ENCODE measurements at places on chromosomes 11 and 22. TPM values are rescaled to one million over a fixed set of nuclear protein-coding genes. Genes with fewer than 3 reads are reported as not detected.

DNA sequence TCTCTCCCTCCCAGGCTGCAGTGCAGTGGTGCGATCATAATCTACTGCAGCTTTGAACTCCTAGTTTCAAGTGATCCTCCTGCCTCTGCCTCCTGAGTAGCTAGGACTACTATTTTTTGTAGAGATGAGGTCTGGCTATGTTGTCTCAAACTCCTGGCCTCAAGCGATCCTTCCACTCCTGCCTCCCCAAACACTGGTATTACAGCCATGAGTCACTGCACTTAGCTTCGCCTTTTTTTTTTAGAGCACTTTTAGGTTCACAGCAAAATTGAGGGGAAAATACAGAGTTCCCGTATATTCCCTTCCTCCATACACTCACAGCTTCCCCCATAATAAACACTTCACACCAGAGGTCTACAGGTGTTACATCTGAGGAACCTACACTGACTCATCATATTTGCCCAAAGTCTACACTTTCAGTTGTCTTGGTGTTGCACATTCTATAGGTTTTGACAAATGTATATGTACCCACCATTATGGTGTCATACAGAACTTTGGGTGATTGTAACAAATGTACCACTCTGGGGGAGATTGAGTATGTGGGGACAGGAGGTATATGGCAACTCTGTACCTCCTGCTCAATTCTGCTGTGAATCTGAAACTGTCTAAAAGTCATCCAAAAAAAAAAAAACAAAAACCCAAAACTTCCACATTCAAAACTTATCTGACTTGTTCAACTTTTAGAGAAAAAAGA is 11.3 kb upstream of the SLC37A4 start:
- H3K27me3 ChIP-seq, result no peaks in the 10 kb centered on the region
- no peak for DNase-seq
- peaks cover 32% of the 10 kb centered on the region for H3K36me3 ChIP-seq
- no peak overlapping the region for H3K27ac ChIP-seq
- H3K4me3 ChIP-seq, result no peak overlapping the region
- peaks cover 4% of the 10 kb centered on the region for H3K4me1 ChIP-seq

GRCh38 chr11:41446107-41446506 is 13.3 kb downstream of the LRRC4C start:
- no peak overlapping the region for H3K27ac ChIP-seq
- H3K4me1 ChIP-seq, result peaks cover 3% of the 10 kb centered on the region
- H3K27me3 ChIP-seq, result no peaks in the 10 kb centered on the region
- H3K4me3 ChIP-seq, result no peak overlapping the region
- no peaks in the 10 kb centered on the region for H3K36me3 ChIP-seq

GRCh38 chr11:69978841-69979614 is 99.1 kb upstream of the ANO1 start:
- H3K27me3 ChIP-seq, result peaks cover 16% of the 10 kb centered on the region
- peak; percentile 49 for DNase-seq
- H3K27ac ChIP-seq, result no peak overlapping the region
- H3K4me3 ChIP-seq, result no peak overlapping the region

DNA sequence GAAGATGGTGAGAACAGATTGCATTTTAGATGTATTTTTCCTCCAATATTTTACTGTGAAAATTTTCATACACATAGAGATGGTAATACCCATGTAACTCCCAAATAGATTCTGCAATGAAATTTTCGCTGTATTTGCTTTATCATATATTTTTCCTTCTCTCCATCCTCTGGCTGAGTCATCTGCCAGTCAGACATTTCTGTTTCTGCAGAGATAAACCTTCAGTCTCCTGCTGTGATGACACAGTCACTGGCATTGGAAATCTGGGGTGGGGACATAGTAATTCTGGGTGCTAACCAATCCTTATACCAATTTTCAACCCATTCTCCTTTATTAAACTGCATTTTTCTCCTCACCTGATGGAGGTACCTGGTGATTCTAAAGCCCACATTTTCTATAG is 33.7 kb downstream of the SVIP start:
- H3K4me3 ChIP-seq, result no peak overlapping the region
- peaks cover 37% of the 10 kb centered on the region for H3K27me3 ChIP-seq
- no peaks in the 10 kb centered on the region for H3K36me3 ChIP-seq
- H3K4me1 ChIP-seq, result peaks cover 14% of the 10 kb centered on the region

GRCh38 chr22:44458044-44459020 is 39.7 kb downstream of the RTL6 start:
- peak overlapping the region; percentile 44 for H3K27ac ChIP-seq
- no peak for DNase-seq
- H3K27me3 ChIP-seq, result no peaks in the 10 kb centered on the region
- H3K4me3 ChIP-seq, result no peak overlapping the region

GRCh38 chr11:90204832-90205646 is 17.8 kb downstream of the CHORDC1 start:
- H3K27me3 ChIP-seq, result no peaks in the 10 kb centered on the region
- DNase-seq, result no peak
- H3K36me3 ChIP-seq, result peaks cover 88% of the 10 kb centered on the region
- no peak overlapping the region for H3K27ac ChIP-seq
- H3K4me1 ChIP-seq, result no peaks in the 10 kb centered on the region

GRCh38 chr22:29772170-29772641 is 5.0 kb downstream of the UQCR10 start:
- no peaks in the 10 kb centered on the region for H3K4me1 ChIP-seq
- no peak overlapping the region for H3K4me3 ChIP-seq
- H3K27me3 ChIP-seq, result no peaks in the 10 kb centered on the region
- H3K36me3 ChIP-seq, result peaks cover 16% of the 10 kb centered on the region
- no peak overlapping the region for H3K27ac ChIP-seq

DNA sequence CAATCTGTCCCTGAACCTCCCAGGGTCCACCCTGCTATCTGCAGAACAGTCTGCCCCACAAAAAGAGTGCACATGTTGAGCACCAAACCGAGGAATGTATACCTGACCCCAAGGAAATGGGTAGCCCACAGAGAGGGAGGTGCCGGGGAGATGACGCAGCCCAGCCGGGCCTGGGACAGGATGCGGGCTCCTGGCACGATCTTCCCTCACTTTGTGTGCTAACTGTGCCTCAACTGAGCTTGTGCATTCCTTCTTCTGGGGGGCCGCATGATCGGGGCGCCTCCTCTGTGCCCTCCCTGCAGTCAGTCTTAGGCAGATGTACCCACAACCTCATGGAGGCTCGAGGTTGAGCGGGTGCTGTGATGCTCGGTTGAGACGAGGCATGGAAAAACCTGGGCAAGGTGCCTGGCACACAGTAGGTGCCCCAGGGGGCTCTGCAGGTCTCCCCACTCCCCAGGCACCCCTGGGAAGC is 2.4 kb downstream of the GAS2L1 start:
- H3K36me3 ChIP-seq, result no peaks in the 10 kb centered on the region
- H3K4me3 ChIP-seq, result no peak overlapping the region
- DNase-seq, result no peak
- no peak overlapping the region for H3K27ac ChIP-seq

DNA sequence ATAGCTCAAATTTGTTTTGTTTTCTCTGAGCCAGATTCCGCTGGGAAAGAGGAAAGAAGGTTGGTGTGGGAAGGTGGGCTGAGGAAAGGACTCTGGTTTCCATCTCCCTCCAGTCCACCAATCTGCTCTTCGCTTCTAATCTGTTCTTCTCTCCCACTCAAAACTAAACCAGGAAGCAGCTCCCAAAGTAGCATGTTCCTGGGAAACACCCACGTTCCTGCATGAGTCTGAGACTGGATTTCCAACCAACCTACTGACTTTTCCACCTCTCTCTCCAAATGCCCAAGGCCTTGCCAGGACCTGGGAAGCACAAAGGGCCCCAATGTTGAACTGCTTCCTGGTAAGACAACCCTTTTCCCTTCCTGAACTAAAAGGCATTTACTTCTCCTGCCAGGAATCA is 110.2 kb downstream of the WT1 start:
- no peak overlapping the region for H3K4me3 ChIP-seq
- H3K36me3 ChIP-seq, result no peaks in the 10 kb centered on the region
- peaks cover 6% of the 10 kb centered on the region for H3K27me3 ChIP-seq
- no peak for DNase-seq
- no peaks in the 10 kb centered on the region for H3K4me1 ChIP-seq

GRCh38 chr22:38298312-38299005 is 18.8 kb downstream of the CSNK1E start:
- peaks cover 94% of the 10 kb centered on the region for H3K36me3 ChIP-seq
- no peak overlapping the region for H3K27ac ChIP-seq
- no peaks in the 10 kb centered on the region for H3K4me1 ChIP-seq
- DNase-seq, result peak; percentile 88

- no peaks in the 10 kb centered on the region for H3K36me3 ChIP-seq
- H3K27me3 ChIP-seq, result peaks cover 9% of the 10 kb centered on the region
- peak; percentile 84 for DNase-seq
- H3K27ac ChIP-seq, result peak overlapping the region; percentile 76
Measured at GRCh38 chr11:61949169-61950034, 749 bp upstream of the BEST1 start.

GRCh38 chr11:129392995-129393394 is 17.3 kb downstream of the BARX2 start:
- no peak overlapping the region for H3K27ac ChIP-seq
- H3K4me1 ChIP-seq, result no peaks in the 10 kb centered on the region
- H3K4me3 ChIP-seq, result no peak overlapping the region
- H3K27me3 ChIP-seq, result no peaks in the 10 kb centered on the region
- no peak for DNase-seq

DNA sequence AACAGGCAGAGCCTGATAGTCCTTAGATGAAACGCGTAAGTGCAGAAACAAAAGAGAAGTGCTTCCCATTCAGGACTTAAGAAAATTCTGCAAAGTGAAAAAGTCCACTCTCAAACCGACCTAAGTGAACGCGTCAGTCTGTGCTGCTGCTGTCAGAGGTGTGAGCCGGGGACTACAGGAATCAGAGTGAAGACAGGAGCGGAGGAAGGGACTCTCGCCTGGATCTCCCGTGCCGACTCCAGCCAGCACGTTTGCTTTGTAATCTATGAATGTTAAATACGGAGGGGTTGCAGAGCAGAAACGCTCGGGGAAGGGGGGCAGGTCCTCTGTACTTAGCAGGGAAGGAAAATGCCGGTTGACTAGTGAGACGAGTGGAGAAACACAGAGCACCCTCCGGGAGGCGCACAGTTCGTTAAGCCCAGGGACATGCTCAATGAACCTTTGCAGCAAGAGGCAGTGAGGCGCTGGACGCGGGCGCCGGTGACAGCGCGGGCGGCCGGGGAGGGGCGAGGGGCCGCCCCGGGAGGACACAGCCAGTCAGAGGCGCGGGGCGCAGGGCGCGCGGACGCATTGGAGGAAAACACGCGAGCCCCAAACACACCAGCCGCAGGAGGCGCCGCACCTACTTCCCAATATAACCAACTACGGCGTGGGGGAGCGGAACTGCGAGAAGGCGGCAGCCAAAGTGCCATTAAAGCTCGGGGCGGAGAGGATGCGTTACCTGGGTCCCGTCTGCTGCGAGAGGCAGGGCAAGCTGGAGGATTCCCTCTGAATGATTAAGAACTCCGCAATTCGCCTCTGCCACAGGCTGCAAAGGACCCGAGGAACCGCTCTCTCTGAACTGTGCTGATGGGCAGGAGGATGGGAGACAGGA is at the start of gene CNTN5:
Gene CNTN5, plus strand, starts transcription at position 598 of the 874 bp plus-strand sequence.
- DNase-seq, result peak; percentile 90
- H3K36me3 ChIP-seq, result no peaks in the 10 kb centered on the region
- H3K27me3 ChIP-seq, result peaks cover 22% of the 10 kb centered on the region
- peak within 1 kb of the TSS; percentile 86 for H3K4me3 ChIP-seq

- no peak for DNase-seq
- H3K27me3 ChIP-seq, result no peaks in the 10 kb centered on the region
- H3K4me1 ChIP-seq, result peaks cover 3% of the 10 kb centered on the region
- H3K27ac ChIP-seq, result no peak overlapping the region
Measured at GRCh38 chr11:118417801-118418200, 16.4 kb downstream of the ATP5MG start.

DNA sequence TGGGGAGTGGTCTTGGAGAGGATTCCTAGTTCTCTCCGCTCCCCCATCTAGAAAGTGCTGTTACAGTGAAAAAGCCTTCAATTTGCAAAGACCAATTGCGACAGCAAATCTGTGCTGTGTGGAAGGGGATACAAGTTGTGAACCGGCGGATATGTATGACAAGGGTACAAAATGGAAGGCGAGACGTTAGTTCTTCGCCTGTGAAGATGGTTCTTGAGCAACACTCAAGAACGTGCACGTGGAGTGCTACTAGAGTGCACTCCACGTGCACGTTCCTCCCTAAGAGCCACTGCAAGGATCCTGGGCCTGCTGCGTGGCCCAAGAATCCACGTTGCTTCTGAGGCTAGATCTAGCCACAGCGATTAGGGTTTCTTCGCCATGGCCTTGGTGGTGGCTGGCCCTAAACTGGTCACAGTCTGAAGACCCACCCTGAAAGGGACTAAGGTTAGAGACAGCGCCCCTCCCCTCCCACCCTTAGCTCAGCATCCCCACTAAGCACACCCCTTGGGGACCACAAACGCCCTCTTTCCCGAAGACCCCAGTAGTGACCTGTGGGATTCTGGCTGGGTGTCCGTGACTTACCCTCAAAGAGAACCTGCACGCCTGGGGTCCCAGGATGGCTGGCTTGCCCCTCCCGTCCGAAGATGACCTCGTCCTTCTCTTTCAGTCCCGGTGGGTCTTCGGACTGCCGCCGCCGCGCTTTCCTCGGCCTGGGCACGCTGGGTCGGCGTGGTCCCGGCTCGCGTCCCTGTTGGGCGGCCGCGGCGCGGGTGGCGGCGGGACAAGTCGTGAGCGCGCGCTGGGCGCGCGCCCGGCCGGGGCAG is 519 bp upstream of the PDE3B start:
- H3K27ac ChIP-seq, result no peak overlapping the region
- H3K36me3 ChIP-seq, result no peaks in the 10 kb centered on the region
- peak overlapping the region; percentile 90 for H3K4me3 ChIP-seq
- H3K27me3 ChIP-seq, result peaks cover 38% of the 10 kb centered on the region

DNA sequence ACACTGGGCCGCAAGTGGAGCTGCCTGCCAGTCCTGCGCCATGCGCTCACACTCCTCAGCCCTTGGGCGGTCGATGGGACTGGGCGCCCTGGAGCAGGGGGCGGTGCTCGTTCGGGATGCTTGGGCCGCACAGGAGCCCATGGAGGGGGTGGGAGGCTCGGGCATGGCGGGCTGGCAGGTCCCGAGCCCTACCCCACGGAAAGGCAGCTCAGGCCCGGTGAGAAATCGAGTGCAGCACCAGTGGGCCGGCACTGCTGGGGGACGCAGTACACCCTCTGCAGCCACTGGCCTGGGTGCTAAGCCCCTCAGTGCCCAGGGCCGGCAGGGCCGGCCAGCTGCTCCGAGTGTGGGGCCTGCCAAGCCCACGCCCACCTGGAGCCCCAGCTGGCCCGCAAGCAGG is 328.7 kb upstream of the LRRC4C start:
- H3K36me3 ChIP-seq, result no peaks in the 10 kb centered on the region
- H3K4me1 ChIP-seq, result no peaks in the 10 kb centered on the region
- no peaks in the 10 kb centered on the region for H3K27me3 ChIP-seq
- no peak overlapping the region for H3K27ac ChIP-seq
- H3K4me3 ChIP-seq, result no peak overlapping the region

- no peak overlapping the region for H3K4me3 ChIP-seq
- no peaks in the 10 kb centered on the region for H3K27me3 ChIP-seq
- peaks cover 19% of the 10 kb centered on the region for H3K36me3 ChIP-seq
- H3K27ac ChIP-seq, result no peak overlapping the region
- DNase-seq, result no peak
- H3K4me1 ChIP-seq, result peaks cover 12% of the 10 kb centered on the region
Measured at GRCh38 chr11:100876815-100877520, 189.9 kb downstream of the ARHGAP42 start.

The CYB5R3 gene
- total RNA-seq, result 87.9 TPM

The TMEM45B gene
- not detected for total RNA-seq

The FOLR2 gene
- total RNA-seq, result not detected

The ENTHD1 gene
- not detected for total RNA-seq

The ARHGEF17 gene
- total RNA-seq, result 25.0 TPM

The VWA5A gene
- total RNA-seq, result 36.7 TPM
